ENCODE measurements at places on chromosomes 6 and 20.

- DNase-seq, result no peak
These were observed 914 bp upstream of the VAPB start for GRCh38 chr20:58388028-58388601.

- no peak for DNase-seq
These were observed 62.0 kb downstream of the SYNE1 start for GRCh38 chr6:152575161-152575560.

- no peak for DNase-seq
These were observed 233.6 kb downstream of the TPBG start for GRCh38 chr6:82597201-82597600.

DNA sequence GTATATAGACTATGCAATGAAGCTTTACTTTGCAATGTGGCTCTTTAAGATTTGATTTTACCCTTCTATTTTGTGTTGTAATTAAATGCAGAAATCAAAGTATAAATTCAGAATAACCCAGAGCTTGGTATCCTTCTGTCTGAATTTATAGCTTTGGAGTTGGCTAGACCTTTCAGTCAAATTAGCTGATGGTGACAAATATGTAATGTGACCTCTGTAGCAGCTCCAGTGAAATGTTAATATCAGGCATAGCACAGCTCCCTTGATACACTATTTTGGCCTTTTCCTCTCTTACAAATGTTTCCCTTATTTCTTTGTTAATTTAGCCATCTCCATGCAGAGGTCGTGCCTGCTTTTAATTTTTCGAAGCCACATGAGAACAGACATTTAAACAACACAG lies 11.1 kb downstream of the CBFA2T2 start:
- no peak for DNase-seq

DNA sequence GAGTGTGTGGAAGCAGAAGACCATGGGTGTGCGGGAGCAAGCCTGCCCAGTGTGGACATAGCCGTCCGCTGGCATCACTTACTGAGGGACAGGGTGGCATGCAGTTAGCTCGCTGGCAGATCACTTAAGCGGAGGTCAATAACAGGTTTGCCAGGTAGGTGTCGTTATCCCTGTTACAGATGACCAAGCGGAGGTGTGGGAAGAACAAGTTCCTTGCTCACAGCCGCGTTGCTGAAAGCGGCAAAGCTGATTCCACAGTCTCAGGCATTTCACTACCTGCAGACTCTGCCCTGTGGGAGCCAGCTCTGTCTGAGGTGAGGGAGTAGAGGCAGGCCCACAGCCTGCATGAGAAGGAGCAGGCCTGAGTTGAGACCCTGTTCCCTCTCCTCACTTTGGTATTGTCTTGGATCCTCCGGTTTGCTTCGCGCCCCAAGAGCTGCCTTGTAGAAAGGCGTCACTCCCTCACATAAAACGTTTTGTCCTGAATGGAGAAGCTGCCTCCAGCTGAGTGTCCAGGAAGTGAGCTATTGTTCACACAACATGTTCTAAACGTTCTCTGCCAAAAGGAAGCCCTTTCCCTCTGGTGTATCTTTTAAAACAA lies 96.9 kb downstream of the TCP11 start:
- no peak for DNase-seq

DNA sequence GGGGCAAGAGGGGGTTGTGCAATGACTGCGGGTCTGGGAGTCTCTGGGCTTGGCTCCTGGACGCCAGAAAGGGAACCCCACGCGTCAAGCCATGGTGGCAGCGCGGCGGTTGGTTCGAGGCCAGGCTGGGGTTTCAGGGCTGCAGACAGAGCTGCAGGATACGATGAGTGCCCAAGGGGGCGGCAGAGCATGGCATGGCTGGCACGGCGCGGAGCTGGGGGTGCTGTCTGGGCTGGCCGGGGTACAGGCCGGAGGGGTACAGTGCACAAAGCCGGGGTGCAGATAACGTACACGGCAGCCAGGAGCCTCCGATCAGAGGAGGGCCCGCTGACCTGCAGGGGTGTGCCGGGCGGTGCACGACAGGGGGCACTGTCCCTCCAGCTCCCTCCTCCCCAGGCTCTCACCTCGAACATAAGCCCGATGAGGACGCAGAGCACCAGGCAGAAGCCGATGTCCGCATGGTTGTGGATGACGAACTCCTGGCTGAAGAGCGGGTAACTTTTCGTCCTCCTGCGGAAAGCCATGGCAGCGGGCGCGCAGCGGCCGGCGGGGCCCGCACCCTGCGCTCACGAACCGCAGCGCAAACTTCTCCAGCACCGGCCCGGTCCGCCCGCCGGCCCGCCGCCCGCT lies 353 bp downstream of the TRAM2 start:
- peak; percentile 93 for DNase-seq

DNA sequence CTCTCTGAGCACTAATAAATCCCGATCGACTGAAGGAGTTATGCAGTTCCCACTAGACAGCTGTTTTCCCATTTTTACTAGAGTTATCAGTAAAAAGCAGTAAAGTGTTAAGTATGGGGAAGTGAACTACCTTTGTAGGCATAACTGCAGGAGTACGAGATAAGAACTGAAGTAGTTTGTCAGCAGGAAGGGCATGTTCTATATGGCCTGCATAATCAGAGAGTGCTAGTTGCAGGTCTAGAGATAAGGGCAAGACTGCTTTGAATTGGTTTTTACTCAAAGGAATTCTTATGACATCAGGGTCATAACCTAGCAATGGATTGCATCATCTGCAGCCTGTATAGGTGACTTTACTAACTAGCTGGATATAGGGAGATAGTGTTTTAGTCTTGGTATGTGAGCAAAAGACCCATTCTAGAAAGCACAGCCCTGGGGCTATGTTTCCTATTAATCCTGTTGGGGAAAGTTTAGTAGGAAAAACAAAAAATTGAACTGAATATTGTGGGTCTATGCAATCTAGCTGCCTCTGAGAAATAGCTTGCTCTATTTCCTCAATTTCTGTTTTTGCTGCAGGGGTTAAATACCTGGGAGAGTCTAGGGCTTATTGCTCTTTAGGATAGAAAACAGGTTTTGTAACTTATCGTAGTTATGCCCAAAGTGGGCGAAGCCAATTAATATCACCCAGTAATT lies 22.6 kb upstream of the CRISP1 start:
- DNase-seq, result no peak

DNA sequence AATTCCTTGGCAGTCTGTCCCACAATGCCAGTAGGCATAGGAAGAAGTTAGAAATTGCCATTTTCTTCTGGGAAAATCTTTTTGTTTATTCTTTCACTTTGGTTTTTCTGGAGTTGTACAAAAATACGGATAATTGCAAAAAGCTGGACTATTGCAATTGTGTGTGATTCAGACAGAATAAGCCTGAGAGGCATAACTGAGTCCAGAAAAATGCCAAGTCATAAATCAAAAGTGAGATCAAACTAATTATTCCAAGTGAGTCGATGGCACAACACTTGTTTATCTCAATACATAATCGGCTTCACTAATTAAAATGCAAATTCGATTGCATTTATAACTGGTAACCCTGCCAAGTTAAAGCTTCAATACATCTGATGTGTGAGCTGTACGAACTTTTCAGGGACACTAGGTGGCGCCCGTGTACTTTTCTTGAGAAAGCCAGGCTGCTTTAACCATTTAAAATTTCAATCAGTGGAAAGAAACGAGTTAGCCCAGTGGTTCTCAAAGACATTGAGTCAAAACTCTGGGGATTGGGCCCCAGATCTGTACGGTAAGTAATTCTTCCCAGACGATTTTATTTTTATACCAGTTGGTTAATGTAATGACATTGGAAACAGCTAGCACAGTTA lies 102.6 kb downstream of the LAMP5 start:
- no peak for DNase-seq

DNA sequence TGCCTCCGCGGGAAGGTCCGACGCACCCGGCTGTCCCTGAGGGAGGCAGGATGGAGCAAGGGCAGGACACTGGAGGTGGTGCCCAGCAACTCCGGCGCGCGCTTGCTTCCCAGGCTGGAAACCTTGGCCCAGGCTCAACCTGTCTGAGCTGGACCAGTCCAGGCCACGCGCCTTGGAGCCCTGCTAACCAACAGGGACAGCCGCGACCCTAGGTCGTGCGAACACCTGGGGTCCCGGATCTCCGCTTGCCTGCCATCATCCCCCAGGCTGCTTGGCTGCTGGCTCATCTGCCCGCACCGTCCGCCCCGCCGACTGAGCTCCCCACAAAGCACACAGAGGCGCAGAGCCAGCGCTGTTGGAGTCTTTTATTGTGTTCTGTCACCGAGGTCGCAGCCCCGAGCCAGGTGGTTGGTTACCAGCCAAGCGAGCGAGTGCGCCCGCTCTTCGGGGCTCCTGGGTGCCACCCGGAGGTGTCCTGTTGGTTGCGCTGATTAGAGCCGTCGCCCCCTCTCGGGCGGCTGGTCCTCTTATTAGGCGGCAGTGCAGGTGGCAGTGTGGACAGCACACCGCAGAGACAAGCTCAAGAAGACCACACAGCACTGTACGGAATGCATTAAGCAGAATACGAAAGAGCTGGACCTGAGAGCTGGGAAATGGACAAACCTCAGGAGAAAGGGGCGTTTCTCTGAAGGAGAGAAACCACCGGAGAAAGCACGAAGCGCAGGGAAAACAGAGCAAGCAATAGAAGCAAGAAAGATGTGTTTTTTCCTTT lies 3.8 kb downstream of the COL12A1 start:
- DNase-seq, result peak; percentile 74

DNA sequence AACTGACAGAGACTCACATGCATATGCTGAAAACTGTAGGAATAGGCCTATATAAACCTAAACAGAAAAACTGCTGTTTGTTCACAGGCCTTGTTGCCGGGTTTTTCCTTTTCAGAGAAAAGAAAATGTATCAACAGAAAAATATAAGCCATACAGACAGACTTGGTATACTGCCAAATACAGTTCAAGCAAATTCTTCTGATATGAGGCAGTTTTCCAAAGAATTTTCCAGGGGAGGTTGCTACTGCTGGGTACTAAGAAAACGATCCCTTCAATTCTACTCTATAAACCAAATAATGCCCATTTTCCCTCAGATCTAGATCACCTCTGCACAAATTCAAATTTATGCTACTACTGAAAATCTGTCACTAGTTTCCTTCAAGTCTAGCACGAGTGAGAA lies 59.4 kb downstream of the ME1 start:
- no peak for DNase-seq

- DNase-seq, result no peak
These were observed 66.9 kb upstream of the MC3R start for GRCh38 chr20:56181583-56181982.
